OCI-LY7 (cell line): ENCODE measurements at places on chromosomes 1 and 21.

DNA sequence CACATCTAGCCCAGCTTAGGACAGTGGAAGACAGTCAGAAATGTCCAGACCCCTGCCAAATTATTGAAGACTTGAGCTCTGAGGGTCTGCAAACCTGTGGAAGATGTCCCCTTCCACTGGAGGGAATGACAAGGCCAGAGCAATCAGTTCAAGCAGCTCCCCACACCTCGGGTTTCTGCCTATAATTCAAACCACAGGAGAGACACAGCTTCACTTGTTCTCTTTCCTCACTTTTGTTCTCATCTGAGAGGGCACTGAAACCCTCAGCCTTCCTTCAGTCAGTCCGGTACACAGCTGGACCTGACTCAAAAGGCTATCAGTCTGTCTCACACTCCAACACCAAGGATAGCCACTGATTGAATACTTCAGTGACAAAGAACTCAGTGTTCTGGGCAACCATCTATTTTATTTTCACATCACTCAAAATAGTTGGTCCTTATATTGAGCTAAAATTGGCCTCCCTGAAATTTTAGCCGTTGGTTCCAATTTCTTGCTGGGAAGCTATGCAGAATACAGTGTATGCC is 70.1 kb downstream of the TENT5C start:
- no peak for DNase-seq

- DNase-seq: no peak
These were observed 1528.0 kb downstream of the BRINP3 start for GRCh38 chr1:188949701-188950100.

DNA sequence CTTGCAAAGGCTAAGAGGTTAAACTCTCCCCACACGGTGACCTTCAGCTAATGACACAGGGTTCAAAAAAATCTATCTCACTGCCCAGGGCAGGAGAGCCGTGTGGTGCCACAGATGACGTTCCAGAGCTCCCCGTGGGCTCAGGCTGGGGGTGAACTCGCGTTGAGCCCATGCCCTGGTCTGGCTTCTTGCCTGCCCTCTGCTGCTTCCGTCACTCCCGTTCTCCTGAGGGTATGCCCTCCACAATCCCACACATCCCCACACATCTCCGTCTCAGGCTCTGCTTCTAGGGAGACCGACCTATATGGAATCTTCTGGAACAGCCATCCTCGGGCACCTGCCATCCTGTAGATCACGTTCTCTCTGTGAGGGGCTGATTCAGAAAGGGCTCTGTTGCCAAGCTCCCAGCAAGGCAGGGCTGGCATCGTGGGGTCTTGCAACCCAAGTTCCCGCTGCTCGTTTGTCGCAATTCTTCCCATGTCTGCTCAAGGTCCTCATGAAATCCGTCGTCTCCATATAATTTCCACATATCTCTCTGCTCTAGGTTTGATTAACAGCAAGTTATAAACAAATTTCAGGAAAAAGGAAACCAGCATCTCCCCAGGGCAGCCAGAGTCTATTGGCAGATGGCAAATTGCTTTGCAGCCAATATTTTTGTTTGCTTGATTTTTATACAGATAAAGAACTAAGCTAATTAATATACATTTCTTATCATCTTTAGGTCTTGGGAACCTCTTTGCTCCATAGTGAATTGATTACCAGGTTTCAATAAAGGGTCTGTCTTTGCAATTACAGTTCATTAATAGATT is 278.2 kb downstream of the PTPRU start:
- no peak for DNase-seq

GRCh38 chr1:198845851-198846250 is 207.0 kb downstream of the PTPRC start:
- DNase-seq: no peak

DNA sequence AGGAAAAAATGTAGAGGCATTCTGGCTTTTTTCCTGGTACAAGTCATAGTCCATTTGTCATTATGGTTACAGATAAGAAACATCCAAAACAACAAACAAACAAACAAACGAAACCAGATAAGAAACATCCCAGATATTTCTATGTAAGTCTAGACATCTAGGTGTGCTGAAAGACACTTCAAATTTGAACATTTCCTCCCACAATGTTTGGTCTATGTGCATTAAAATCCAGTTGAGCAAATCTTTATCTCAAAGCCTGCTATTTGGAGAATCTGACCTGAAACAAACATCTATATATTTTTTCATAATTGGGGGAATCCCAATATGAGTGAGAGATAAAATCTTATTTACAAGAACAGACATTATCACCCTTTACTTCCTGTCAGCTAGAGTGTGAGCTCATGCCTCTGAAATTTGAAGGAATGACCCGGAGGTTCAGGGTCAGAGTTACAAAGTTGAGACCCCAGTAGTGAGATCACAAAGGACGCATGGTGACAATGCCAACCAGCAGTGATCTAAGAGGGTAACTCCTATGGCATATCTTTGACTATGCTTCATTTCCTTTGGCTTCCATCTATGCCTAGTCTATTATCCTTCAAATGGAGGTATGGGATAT is 182.9 kb upstream of the ATP1B1 start:
- DNase-seq: no peak

DNA sequence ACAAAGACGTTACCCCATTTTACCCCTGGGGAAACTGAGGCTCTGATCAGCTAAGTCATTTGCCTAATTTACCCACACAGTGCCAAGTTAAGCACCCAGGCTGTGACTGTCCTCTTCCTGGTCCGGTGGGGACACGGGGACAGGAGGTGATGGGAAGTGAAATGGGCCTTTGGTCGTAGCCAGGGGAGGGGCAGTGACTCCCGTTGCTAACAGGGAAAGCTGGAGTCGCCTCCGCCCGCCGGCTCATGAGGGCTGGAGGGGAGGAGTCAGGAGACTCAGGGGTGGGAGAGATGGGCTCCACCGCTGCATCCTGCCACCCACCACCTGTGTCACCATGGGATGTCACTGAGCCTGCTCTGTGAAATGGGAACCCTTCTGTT is 139.3 kb downstream of the PGBD5 start:
- no peak for DNase-seq

GRCh38 chr1:57857809-57858208 is 433.9 kb upstream of the DAB1 start:
- no peak for DNase-seq

GRCh38 chr1:173426057-173426456 is 51.1 kb upstream of the PRDX6 start:
- DNase-seq: no peak

GRCh38 chr1:36457691-36458090 is 6.5 kb downstream of the MRPS15 start:
- no peak for DNase-seq

GRCh38 chr1:101905283-101905835 is 91.4 kb downstream of the OLFM3 start:
- DNase-seq: no peak

DNA sequence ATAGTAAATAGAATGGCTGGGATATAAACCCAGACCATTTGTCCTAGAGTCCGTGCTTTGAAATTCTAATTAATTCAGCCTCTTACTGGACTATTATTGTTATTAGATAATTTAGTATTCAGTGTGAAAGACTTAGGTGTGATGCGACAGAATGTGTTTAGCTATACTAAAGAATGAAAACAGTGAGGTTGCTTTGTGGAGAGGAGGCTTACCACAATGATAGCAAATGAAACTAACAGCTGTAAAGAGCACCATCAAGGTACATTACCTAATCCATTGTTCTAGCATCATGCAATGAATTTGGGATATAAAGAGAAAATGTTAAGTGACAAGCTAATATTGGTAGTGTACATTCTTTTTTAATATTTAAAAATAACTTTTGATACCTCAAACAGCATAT is 911.1 kb downstream of the KCNT2 start:
- no peak for DNase-seq

DNA sequence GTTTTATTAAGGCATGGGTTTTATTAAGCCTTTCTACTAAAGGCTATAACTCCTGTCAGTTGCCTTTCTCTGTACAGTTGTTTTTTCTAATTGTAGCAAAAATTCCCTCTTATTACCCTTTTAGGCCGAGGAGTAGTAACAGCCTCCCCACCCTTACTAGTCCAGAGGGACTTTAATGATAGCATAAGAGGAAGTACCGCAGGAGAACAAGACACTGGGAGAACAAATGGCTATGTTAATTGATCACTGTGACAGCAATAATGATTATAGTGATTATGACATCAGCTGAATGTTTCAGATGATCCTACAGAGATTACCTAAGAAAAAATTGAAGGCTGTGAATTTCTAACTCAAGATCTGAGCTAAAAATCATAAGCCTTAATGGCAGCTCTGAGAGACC is 383.0 kb upstream of the PTBP2 start:
- DNase-seq: no peak

GRCh38 chr1:52554756-52555155 is 1.9 kb upstream of the TUT4 start:
- DNase-seq: no peak
